Activated T-helper 17 cell treated with anti-CD3 and anti-CD28 coated beads, Interleukin-2, amount 50 U/mL, for 72 hours (primary cell): ENCODE measurements at places on chromosomes 2 and 18. TPM values are rescaled to one million over a fixed set of nuclear protein-coding genes. Genes with fewer than 3 reads are reported as not detected.

DNA sequence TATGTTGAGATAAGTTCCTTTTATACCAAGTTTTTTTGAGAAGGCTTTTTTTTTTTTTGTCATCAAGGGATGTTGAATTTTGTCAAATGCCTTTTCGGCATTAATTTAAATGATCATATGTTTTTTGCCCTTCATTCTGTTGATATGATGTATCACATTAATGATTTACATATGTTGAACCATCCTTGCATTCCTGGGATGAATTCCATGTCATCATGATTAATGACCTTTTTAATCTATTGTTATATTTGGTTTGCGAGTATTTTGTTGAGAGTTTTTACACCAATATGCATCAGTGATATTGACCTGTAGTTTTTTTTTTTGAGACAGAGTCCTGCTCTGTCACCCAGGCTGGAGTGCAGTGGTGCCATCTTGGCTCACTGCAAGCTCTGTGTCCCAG, 585.7 kb upstream of the FANCL start:
- no peak for ATAC-seq

- no peak for ATAC-seq
These were observed 18.3 kb upstream of the RPL31 start for GRCh38 chr2:100983684-100984310.

DNA sequence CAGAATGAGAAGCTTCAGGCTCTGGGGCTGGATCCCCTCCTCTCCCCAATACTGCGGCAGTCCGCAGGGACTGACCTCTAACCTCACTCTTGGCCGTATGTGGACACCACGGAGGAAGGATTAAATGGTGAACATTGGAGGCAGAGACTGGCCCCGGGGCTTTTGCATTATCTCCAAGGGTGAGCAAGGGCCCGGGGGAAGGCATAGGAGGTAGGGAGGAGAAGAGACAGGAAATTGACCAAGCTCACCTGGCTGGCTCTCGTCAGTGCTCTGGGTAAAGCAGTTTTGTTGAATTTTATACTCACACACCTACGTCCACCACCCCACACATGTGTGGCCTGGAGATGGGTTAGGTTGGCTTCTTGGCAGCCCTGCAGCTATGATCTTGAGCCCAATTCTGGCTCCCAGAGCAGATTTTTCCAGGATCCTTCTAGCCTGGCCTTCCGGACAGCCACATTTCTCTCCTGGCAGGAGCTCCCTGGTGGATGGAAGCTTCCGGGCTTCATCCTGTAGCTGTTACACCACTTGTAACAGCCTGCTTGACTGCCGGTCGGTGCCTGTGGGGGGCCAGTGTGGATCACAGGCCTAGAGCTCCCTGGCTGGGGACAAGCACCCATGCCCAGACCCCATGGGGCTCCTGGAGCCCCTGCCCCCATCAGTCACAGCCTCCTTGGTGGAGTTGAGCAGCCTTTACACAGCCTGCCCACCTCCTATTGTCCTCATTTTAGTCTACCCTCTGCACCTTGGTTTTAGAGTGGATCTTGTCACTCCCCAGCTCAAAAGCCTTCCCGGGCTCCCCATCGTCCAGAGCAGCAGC, 7.6 kb downstream of the ITM2C start:
- ATAC-seq, result no peak

DNA sequence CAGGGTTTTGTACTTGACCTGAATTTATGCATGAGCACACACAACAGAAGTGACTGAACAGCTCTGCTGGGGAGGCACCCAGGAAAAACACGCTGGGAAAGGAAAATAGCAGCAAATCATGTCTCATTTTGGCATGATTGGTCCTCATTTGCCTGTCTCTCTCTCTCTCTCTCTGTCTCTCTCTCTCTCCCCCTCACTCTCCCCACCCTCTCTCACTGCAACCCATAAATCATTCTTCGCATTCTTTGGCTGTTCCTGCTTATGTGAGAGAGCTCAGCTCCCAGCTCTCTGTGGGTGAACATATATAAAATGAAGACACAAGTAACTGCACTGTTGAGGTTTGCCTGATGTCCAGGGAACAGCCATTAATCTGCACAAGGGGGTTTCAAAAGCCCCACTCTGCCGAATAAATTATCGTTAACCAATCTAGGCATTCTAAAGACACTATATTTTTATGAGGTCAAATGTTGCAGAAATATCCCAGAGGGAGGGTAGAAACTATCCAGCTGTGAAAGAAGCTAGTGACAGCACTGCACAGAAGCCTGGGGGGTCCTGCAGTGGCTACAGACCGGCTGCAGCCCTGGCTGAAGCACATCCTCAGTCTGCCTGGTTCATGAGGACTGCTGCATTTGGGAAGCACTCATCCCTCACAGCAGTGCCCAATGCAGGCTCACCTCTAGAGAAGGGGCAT, 260.3 kb downstream of the AFF3 start:
- no peak for ATAC-seq

RPL37A gene
- 3,993 TPM for total RNA-seq

FZD7 gene
- 0.06 TPM for total RNA-seq

PXDN gene
- not detected for total RNA-seq

FAP gene
- not detected for total RNA-seq
